Activated CD8-positive, alpha-beta memory T cell treated with anti-CD3 and anti-CD28 coated beads for 1 hour (primary cell): ENCODE measurements at places on chromosomes 4 and X.

DNA sequence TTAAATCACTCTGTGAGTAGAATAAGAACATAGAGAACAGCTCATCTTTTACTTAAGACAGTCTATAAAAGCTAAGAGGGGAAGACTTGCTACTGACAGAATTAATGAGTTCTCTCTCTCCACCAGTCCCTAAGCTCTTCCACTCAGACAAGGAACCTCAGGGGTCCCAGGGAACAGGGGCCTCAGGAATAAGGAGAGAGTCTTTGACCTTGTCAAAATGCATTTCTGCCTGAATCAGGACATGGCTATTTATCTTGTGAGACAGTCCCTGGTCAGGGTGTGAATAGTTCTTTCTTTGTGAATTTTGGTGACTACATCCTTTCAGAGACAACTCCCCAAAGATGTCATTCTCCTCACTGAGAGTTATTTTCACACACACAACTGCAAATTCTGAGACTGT is 218.7 kb upstream of the HS3ST1 start:
- no peak for DNase-seq

DNA sequence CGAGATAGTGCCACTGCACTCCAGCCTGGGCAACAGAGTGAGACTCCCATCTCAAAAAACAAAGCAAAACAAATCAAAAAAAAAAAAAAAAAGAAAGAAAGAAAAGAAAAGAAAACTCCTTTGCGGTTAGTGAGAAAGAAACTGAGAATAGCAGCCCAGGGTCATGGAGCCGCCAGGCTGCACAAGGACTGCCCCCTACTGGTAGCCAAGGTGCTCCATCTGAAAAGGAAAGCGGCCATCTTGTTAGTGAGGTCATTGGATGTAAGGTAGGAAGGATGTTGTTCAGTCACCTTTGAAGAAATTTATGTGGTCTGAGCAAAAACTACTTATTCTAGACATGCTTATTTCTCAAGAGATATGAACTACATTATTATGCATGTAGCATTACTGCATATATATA is 660.6 kb upstream of the TENM3 start:
- DNase-seq: no peak

- DNase-seq: no peak
These were observed 205.6 kb upstream of the EOLA2 start for GRCh38 chrX:150143721-150144440.

DNA sequence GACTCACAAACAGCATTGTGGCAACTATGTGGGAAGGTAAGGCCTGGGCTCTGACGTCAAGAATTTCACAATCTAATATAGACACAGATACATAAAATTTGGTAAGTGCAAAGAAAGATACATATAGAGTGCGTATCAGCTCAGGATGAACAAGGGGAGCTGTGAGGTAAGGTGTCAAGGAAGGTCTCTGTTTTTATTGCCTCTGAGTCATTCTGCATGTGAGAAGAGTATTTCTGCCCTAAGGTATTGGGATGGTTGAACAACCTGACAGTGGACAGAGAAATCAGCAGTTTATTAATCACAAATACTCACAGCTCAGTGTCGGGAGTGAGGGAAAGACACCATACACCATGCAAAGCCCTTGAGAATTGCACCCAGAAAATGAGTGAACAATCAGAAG is 89.8 kb downstream of the COMMD8 start:
- no peak for DNase-seq

DNA sequence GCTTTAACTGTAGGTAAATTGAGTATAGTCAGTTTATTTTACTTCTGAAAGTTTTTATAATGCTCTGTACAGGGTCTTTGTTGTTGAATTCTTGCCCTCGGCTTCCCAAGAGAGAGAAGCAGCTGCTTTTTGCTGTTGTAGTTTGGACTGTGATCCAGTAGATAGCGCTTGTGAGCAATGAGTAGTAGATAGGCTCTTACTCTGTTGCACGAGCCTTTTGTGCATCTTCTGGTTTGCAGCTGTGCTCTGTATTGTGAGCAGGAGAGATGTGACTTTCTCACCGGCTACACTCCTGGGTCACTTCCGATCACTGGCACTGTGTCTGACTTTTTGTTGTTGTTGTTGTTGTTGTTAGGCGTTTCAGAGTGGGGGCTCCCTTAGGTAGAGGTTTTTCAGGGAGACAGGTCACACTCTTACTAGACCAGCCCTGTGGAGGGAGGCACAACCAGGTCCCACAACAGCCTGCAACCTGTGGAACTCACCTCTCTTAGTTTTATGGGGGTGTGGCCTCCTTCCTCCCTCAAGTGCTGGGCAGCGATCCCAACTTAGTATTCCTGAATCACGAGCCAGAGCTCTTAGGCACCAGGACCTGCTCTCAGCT is 822.1 kb upstream of the GALNTL6 start:
- DNase-seq: no peak

DNA sequence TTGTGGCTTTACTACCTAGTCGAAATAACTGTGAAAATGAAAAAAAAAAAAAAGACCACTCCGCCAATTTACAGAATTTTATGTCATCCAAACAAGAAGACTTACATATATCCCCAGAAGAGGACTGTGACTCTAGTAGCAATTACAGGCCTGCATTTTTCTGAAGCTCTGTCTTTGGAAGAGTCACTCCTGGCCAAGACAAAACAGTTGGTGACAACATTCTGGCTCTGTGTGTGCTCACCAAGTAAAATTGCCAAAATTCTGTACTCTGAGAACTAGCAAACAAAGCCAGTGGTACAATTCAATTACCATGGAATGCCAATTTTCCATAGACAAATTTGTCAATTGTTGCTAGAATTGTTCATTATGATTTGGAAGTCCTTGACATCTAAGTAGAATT is 311.1 kb downstream of the PDGFC start:
- no peak for DNase-seq

GRCh38 chr4:78423790-78424189 is 127.8 kb upstream of the ANXA3 start:
- DNase-seq: no peak

GRCh38 chr4:85151371-85151770 is 184.9 kb upstream of the WDFY3 start:
- DNase-seq: no peak

DNA sequence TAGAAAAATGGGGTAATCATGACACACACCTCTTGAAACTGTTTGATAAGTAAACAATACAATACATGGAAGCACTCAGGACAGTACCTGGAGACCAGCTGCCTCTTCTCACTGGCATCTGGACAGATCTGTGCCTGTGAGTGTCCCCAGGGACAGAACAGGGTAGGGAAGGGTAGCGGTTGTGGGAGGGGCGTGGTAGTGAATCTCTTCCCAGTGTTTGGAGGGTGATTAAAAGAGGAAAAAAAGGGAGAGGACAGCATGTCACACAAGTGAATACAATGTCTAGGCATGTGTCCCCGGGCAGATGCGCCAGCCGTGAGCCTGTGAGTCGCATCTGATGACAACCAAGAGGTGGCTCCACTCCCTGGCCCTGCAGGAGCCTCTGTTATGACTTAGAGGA is 138.8 kb upstream of the MSX1 start:
- DNase-seq: no peak

DNA sequence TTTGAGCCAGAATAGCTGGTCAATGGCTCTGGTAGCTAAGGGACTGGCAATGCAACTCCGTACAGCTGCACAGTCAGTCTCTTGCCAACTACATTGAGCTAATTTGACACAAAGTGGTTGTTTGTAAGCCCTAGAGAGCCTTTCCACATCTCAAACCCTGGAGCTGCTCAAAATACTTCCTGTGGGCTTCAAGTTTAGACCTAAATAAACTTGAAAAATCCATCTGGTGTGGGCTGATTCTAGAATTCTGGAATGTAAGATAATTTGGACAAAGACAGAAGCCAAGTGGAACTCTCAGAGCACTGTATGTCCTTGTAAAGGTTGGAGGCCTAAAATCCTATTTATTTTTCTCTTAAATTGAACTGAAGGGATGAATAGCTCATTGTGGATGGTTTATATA is 380.8 kb downstream of the SPRY1 start:
- DNase-seq: no peak

- no peak for DNase-seq
These were observed 68.3 kb downstream of the CRMP1 start for GRCh38 chr4:5824635-5825034.

DNA sequence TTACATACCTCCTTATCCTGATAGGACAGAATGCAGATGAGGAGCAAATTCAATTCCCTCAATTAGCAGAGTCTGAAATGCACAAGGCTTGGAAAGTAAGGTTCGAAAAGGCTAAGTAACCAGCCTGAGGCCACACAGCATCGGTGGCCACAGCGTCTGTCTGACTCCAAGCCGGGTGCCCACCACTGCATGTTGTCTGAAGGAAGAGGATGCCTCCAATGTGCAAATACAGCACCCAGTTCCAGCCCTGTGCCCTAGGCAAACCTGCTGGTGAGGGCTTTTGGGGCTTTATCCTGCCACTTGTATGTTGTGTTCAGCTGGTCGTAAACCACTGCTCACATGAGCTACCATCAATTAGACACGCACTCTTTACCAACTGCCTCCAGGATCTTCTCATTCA is 48.6 kb upstream of the PPP2R2C start:
- DNase-seq: no peak

- DNase-seq: no peak
These were observed 2.6 kb upstream of the CCNI start for GRCh38 chr4:77078401-77078800.

GRCh38 chrX:136214551-136214950 is 36.6 kb downstream of the MAP7D3 start:
- DNase-seq: no peak

GRCh38 chr4:111330786-111331185 is 707.9 kb upstream of the PITX2 start:
- no peak for DNase-seq

DNA sequence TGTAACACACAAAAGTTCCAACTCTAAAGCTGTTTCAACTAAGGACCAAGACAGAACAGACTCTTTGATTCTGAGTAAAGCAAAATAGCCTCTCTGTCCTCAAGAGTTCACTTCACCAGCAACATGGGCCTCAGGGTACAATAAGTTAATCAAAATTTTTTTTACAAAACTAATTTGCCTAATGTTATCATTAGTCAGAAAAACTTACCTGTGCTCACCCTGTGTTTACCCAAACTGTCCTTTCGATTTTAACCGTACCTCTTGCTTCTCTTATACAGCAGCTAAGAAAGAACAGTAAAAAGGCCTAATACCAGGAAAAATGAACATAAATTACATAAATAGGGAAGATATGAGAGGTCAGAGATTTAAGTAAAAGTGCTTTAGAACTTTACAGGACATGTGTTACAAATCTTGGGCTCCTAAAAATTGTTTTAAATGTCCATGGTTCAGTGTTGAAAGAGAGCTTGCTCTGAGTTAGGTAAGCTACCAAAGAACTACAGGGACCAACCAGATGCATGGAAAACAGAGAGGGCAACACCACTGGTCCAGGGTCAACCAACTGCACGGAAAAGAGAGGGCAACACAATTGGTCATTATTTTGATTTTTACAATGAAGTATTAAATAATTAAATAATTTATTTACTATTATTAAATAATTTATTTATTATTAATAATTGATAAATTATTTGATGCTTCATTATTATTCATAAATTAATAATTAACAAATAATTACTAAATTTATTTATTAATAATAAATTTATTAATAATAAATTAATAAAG is 73.1 kb downstream of the FAT1 start:
- DNase-seq: no peak

DNA sequence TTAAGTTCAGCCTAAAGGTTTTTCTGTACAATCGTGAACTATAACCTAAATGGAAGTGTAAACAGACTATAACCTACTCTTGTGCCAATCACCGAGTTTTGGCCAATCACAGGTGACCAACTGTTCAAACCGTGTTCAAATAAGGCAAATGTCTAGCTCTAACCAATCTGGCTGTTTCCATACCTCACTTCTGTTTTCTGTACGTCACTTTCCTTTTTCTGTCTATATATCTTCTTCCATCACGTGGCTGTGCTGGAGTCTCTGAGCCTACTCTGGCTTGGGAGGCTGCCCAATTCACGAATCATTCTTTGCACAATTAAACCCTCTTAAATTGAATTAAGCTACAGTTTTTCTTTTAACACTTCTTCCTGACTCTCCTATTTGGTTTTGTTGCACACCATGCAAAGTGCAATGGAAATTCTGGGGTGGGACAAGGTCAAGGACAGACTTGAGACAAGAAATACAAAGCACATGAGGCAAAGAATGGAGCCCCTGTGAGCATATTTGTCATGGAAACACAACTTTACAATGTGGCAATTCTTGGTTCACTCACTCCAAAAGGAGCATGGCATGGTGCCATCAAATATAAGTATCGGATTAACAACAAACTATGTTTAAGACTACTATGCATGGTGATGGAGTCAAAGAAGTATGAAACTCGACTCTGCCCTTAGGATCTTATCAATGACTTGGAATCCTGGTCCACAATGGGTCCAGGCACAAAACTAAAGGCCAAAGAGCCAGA is 115.7 kb upstream of the FAM9B start:
- DNase-seq: no peak

DNA sequence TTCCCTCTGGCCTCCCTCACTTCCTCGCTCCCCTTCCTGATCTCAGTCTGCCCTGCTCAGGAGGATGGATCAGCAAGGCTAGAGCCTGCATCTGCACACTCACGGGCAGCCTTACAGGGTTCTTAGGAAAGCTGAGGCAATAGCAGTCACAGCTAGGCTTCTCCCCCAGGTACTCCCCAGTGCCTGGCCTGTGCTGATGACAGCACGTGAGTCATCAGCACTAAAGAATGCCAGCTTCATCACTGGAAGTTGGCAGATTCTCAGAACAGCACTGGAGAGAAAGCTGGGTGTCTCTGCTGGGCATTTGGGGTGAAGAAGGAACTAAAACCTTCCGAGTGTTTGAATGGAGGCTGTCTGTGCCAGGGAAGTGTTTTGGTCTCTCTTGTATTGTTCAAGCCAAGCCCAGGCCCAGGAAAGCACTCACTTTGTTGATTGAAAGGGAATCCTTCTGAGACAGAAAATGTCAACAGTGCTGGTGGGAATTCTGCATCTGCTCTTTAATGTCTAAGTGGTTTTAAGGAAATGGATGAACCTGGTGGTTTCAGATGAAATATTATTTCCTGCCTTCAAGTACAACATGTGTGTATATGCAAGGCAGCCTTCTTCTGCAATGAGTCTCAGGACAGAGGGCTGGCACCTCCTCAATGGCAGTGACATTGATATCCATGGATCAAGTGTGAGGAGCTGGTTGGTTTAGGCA is 73.0 kb upstream of the SCOC start:
- DNase-seq: no peak

GRCh38 chr4:164508771-164509170 is 245.2 kb upstream of the SMIM31 start:
- DNase-seq: no peak

- DNase-seq: no peak
These were observed 77.2 kb downstream of the SH3KBP1 start for GRCh38 chrX:19810006-19810774.

GRCh38 chr4:133320576-133321170 is 171.6 kb downstream of the PCDH10 start:
- DNase-seq: no peak
